ENCODE measurements at places on chromosomes 7 and 10.

- DNase-seq, result no peak
These were observed 689.8 kb upstream of the NRP1 start for GRCh38 chr10:34024282-34024681.

GRCh38 chr7:11587814-11588213 lies 244.2 kb downstream of the THSD7A start:
- no peak for DNase-seq

DNA sequence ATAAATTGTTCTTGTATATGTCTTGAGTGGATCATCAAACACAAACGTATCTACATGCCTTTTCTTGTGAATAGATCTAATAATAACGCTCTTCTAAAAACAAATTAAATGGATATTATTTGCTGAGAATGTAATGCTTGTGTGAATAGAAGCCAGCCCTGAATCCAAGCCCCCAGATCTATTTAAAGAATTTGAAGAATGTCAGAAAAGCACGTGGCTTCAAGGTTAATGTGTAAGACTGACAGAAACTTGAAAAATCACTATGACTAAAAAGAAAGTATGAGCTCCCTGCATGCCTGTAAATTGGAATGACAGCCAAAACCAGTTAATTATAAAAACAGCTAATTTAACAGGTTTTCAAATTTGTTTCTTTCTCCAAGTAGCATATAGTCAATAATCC lies 43.2 kb upstream of the ATRNL1 start:
- DNase-seq, result no peak

- DNase-seq, result no peak
These were observed 72.7 kb upstream of the ASAH2 start for GRCh38 chr10:50324046-50324445.

DNA sequence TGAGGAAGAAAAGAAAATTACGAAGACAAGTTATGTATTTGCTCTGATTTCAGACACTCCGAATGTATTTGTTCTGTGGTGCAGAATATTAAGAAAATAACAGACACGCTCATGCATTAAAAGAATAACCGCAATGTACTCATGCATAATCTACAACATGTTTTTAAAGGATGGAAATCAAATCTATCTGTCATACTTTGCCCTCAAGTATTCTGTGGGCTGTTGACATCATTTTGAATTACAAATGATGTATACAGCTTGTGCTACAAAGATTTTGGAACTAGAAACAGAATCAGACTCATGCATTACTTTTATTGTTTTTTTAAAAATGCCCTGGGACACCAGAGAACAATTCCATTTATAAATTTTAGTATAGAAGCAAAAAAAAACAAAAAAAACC lies 69.9 kb downstream of the APBB1IP start:
- no peak for DNase-seq

Data from breast epithelium (tissue), 4 donors.